Activated naive CD4-positive, alpha-beta T cell (primary cell): ENCODE measurements at places on chromosomes 1 and 21.

DNA sequence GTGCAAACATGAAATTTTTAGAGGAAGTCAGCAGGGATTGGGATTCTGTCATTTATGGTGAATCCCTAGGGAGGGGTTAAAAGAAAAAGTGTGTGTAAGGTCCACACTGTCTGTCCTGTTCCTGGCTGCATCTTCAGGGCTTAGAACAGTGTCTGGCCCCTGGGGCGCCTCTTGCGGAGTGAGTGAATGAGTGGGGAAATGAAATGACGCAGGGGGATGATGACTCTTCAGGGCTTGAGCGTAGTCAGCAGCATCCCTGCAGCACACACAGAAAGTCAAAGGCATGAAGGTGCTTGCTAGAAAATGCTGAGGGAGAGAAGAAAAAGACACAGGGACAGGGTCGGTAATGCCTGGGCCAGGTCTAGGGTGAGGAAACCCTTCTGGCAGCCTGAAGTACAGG, 57.8 kb downstream of the PGBD5 start:
- no peak for DNase-seq

DNA sequence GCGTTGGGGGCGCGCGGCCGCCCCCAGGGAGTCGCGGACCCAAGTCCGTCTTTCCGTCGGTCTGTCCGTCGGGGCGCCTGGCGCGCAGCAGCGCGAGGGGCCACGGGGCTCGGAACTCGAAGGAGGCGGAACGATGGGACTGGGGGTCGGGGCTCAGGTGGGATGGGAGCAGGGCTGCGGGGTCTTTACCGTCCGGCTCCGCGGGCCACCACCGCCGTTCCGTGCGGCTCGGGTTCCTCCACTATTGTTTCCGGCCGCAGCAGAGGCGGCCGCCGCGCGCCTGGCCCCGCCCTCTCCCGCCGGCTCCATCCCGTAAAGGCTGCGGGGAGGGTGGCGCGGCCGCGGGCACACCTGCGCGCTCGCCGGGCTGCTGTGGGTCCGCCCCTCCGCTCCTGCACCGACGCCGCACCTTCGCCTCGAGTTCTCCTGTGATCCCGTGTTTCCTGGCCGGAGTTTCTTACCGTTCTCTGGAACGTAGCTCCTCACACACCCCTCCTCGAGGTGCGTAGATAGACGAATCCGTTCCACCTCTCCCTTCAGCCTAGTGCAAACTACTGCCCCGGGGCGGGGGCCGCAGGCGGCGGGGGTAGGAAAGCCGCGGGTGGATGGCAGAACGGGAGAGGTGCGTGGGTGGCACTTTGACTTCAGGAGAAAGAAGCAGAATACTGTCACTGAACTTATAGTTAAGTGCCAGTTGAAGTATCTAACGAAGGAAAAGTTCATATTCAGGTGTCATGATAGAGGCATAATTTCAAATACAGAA, at the start of gene C21orf91:
C21orf91 (minus strand) TSS at position 243 of the 763 bp plus-strand sequence. CDS start 1,038 bp downstream, outside the sequence.
- peak; percentile 57 for DNase-seq

DNA sequence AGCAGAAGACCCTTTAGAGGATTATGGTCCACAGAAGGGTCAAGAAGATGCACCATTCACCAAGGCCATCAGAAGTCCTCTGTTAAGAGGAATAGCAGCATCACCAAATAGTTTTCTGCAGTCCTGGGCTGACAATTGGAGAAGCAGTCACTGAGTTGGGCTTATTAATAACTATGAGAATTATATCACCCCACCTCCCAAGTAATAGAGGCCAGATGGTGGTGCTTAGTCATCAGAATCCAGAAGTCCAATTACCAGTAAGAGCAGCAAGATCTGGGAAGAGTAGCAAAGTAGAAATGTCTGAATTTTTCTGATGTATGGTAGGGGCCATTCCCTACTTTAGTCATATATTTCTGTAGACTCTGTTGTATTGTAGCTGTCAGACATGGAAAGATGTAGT, 6.1 kb upstream of the PSMA5 start:
- DNase-seq, result no peak

DNA sequence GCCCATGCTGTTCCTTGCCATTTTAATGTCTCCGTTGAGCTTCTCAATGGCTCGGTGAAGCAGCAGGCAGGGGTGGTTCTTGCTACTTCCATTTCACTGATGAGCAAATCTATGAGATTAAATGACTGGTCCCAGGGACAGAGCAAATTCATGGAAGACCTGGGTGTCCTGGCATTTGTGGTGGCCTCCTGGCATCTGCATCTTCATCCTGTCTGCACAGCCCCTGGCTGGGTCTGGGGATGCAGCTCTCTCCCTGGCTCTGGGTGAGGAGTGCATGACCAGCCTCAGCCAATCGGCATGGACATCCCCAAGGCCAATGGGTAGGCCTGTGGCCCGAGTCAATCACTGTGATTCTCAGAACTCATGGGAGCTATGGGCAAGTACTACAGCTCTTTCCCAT, 261.7 kb downstream of the KCNJ6 start:
- no peak for DNase-seq

DNA sequence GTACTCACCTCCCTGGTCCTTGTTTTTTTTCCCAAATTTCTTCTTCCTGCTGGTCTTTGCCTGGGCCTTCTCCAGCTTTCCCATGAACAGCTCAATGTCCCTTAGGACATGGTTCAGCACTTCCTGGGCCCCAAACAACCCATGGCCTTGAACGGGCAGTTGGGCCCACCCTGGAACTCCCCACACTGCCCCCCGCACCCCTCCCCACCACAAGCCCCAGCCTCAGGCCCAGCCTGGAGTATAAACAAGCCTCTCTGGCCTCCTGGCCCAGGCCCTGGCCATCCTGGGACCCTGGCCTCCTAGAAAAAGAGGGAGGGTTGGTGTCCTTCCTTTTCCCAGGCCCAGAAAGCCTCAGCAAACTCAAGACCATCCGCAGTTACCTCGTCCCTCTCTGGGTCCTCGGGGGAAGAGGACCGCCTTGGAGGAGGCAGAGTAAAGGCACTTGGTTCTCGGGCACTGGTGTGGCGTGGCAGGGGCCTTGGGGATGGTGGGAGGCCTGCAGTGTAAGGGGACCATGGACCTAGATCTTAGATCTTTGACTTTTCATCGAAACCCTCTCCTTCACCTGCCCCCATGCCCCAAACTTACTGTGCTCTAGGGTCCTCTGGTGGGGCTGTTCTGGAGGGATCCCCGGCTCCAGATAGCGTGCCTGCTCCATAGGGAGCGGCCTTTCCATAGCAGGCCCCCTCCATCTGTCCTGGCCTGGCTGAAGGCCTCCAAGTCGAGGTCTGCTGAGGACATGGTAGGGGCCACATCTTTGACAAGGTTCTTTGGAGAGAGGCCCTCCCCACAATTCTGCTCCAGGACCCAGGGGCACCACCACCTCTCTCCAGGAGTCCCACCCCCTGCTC, 5.6 kb downstream of the EPS8L3 start:
- DNase-seq, result no peak

DNA sequence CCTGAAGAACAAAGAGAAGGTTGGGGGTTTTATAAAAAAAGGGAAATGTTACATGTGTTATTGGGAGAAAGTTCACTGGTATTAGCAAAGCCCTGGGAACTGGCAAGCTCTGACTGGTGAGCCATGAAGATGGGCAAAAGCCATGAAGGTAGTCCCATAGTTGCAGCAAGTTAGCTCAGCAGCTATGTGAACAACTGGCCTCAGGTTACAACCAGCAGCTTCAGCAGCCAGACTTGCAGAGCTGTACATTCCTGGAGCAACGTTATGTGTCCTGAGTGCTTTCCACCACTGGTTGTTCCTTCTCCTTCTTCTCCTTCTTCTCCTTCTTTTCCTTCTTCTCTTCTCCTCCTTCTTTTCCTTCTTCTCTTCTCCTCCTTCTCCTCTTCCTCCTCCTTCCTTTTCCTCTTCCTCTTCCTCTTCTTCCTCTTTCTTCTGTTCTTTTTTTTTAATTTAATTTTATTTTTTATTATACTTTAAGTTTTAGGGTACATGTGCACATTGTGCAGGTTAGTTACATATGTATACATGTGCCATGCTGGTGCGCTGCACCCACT, 56.1 kb upstream of the TLR5 start:
- DNase-seq, result no peak

DNA sequence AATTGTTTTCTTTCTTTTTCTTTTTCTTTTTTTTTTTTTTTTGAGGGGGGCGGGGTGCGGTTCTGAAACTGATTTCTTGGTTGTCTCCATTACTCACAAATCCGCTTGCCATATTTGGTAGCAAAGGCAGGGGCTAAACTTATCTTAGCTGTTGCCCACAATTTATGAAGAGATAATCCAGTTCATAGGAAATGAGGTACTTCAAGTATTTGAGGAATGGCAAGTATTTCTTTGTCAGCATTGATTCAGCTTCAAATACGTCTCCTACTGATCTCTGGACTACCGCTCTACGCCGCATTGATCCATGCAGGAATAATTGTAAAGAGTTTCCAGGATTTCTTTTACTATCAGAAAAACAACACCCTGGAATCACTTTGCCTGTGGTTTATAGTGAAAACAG, 289.2 kb upstream of the DPYD start:
- DNase-seq, result no peak

DNA sequence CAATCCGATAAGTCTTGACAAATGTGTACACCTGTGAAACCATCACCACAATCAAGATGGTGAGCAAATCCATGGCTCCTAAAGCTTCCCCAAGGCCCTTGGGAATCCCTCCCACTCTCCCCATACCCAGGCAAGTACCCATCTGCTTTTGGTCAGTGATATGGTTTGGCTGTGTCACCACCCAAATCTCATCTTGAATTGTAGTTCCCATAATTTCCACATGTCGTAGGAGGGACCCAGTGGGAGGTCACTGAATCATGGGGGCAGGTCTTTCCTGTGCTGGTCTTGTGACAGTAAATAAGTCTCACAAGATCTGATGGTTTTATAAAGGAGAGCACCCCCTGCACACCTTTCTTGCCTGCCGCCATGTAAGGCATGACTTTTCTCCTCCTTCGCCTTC, 14.6 kb upstream of the GUCA2B start:
- no peak for DNase-seq

- no peak for DNase-seq
Measured at GRCh38 chr1:200899451-200899915, 4.8 kb downstream of the INAVA start.

DNA sequence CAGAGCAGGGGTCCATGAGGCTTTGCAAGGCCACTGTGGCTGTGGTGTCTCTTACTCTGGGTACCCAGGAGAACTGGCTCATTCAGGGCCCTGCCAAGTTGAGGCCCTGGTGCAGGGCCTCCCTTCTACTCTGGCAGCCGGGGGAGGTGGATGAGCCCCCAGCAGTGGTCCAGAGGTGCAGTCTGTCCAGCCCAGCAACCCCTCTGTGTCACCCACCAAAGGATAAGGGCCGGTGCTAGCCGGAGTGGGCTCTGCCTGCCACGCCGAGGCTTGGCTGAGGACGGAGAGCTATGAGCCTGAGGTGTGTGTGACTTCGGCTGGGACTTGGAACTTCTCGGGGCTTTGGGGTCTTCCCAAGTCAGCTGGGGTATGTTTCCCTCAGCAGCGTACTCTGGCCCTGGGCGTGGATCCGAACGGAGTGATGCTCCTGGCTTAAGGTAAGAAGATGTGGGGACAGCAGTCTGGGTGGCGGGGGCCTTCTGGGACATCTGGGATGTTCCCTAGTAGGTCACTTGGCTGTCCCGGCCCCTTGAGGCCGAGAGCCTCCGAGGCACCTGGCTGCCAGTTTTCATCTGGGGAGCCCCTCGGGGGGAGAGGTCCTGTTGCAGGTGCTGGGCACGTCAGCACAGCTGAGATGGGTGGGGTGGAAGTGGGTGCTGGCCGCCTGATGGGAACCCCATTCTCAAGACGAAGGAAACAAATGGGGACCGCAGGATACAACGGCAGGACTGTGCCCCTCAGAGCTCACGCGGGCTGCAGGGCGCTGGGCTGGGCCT, 25.9 kb downstream of the RUNX3 start:
- DNase-seq, result no peak

DNA sequence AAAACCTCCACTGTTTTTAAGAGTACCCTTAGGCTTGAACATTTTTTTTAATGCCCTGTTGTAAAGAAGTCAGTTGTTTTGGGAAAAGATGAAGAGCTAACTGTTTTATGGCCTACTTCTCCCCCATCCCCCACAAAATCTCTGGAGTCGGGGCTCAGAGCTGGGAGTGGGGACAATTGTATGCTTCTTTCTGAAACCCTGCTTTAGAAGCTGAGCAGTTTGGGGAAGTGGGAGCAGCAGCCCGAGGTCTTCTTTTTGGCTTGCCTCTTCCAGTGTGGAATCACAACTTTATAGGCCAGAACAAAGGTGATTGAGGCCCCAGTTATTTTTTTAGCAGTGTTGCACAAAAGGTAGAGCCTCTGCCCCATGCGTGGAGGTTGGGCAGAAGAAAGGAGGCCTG, 25.2 kb downstream of the PPP2R5A start:
- DNase-seq, result no peak

DNA sequence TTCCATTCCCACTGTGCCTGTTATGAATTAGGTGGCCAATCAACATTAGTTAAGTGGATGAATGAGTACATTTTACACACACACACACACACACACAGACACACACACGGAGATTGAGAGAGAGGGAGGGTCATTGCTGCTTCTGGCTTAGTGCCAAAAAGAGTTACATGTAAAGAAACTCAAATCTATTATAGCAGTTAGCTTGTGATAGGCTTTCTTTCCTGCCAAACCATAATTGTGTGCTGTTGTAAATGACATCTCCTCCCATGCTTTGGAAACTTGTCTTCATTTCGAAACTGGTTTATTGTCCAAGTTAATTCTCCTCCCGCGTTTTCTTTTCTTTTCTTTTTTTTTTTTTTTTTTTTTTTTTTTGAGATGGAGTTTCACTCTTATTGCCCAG, 1.4 kb upstream of the MT1HL1 start:
- no peak for DNase-seq

- no peak for DNase-seq
Measured at GRCh38 chr1:92877081-92877711, 45.4 kb downstream of the RPL5 start.

GRCh38 chr1:108000620-108001111, 35.7 kb upstream of the VAV3 start:
- no peak for DNase-seq

- DNase-seq, result no peak
Measured at GRCh38 chr1:189899686-189900425, 577.8 kb downstream of the BRINP3 start.

DNA sequence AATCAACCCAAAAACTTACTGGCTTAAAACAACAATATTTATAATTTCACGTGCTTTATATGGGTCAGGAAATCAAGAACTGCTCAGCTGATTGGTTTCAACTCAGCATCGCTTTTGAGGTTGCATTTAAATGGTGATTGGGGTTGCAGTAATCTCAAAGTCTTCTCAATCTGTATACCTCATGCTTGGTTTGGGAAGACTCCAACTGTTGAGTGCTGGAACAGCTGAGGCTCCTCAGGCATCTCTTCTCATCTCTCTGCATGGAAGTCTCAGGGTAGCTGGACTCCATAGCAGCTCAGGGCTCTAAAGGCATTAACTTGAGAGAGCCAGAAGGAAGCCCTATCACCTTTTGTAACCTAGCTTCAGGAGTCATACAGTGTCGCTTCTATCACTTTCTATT, 35.1 kb downstream of the AK5 start:
- DNase-seq, result no peak

GRCh38 chr1:4161366-4162006, 261.4 kb upstream of the C1orf174 start:
- DNase-seq, result no peak

- peak; percentile 86 for DNase-seq
Measured at GRCh38 chr1:27668808-27669723, 2.9 kb downstream of the IFI6 start.

- DNase-seq, result no peak
Measured at GRCh38 chr1:76418531-76418930, 344.0 kb downstream of the ST6GALNAC3 start.
